ENCODE measurements at places on chromosomes 2 and 18. TPM values are rescaled to one million over a fixed set of nuclear protein-coding genes. Genes with fewer than 3 reads are reported as not detected.

The RUFY4 gene
- not detected for total RNA-seq

The SETBP1 gene
- 3.7 TPM for total RNA-seq

The SOCS6 gene
- 23.7 TPM for total RNA-seq

The CYP27C1 gene
- total RNA-seq = not detected

The SYT4 gene
- total RNA-seq = not detected

The B3GNT7 gene
- total RNA-seq = 0.26 TPM

The NEU2 gene
- total RNA-seq = not detected

The CPO gene
- not detected for total RNA-seq

The SPDYA gene
- 0.79 TPM for total RNA-seq

The INHA gene
- not detected for total RNA-seq

The STARD7 gene
- 159 TPM for total RNA-seq

The TWIST2 gene
- total RNA-seq = 5.4 TPM

The DCC gene
- total RNA-seq = not detected

The PEX13 gene
- 36.9 TPM for total RNA-seq

The CDH19 gene
- total RNA-seq = not detected

The CNRIP1 gene
- total RNA-seq = 40.0 TPM

The MTX2 gene
- total RNA-seq = 34.5 TPM

The FIGN gene
- total RNA-seq = 0.99 TPM

The C2orf80 gene
- not detected for total RNA-seq

The TXNDC9 gene
- 82.5 TPM for total RNA-seq

The GRB14 gene
- total RNA-seq = 3.9 TPM

The ALPG gene
- not detected for total RNA-seq

The LRATD1 gene
- total RNA-seq = 0.04 TPM

The DCDC2C gene
- total RNA-seq = not detected

The AP1S3 gene
- total RNA-seq = 3.4 TPM

The SLC14A1 gene
- not detected for total RNA-seq

The CRYGD gene
- total RNA-seq = not detected

The ECEL1 gene
- not detected for total RNA-seq

The PRKAG3 gene
- total RNA-seq = not detected

The SERPINB12 gene
- total RNA-seq = not detected

The RTP5 gene
- not detected for total RNA-seq

The PPP1R1C gene
- total RNA-seq = not detected

The FBLN7 gene
- 2.0 TPM for total RNA-seq

The CHN1 gene
- 17.3 TPM for total RNA-seq

The PRKD3 gene
- total RNA-seq = 84.1 TPM

The RFX8 gene
- 1.3 TPM for total RNA-seq

The FTCDNL1 gene
- 0.73 TPM for total RNA-seq

The OR6B2 gene
- not detected for total RNA-seq

The QPCT gene
- 18.9 TPM for total RNA-seq

The UGT1A3 gene
- total RNA-seq = not detected

The NOSTRIN gene
- total RNA-seq = 0.07 TPM

The MYOM1 gene
- total RNA-seq = 0.11 TPM

The BABAM2 gene
- 12.9 TPM for total RNA-seq

The AGXT gene
- not detected for total RNA-seq

The MAP2 gene
- 24.9 TPM for total RNA-seq

The ARHGAP25 gene
- total RNA-seq = 1.7 TPM

Data from pulmonary artery endothelial cell (primary cell).